ENCODE measurements at places on chromosomes 2 and 18. TPM values are rescaled to one million over a fixed set of nuclear protein-coding genes. Genes with fewer than 3 reads are reported as not detected.

CCDC68 gene
- total RNA-seq, result not detected

XIRP2 gene
- total RNA-seq, result not detected

MATN3 gene
- total RNA-seq, result not detected

KRTCAP3 gene
- not detected for total RNA-seq

SRD5A2 gene
- total RNA-seq, result 0.04 TPM

DSG2 gene
- not detected for total RNA-seq
